ENCODE measurements at places on chromosomes 1 and 21.

GRCh38 chr1:15718199-15718601 lies 17.9 kb upstream of the SLC25A34 start:
- no peak for DNase-seq

DNA sequence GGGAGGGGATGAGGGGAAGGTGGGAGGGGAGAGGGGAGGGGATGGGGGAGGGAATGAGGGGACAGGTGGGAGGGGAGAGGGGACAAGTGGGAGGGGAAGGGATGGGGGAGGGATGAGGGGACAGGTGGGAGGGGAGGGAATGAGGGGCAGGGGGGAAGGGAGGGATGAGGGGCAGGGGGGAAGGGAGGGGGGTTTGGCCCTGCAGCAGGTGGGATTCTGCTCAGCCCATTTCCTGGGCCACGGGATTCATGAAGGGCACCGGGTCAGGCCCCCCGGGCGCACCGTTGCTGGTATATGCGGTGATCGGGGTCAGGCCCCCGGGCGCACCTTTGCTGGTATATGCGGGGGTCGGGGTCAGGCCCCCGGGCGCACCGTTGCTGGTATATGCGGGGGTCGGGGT lies 15.1 kb upstream of the SAMD11 start:
- no peak for DNase-seq

GRCh38 chr21:41771625-41771945 lies 4.7 kb upstream of the RIPK4 start:
- no peak for DNase-seq

- DNase-seq = no peak
Observed at GRCh38 chr21:41130883-41131282, 37.1 kb upstream of the BACE2 start.

- DNase-seq = no peak
Observed at GRCh38 chr1:203178821-203179666, 3.4 kb upstream of the MYBPH start.

DNA sequence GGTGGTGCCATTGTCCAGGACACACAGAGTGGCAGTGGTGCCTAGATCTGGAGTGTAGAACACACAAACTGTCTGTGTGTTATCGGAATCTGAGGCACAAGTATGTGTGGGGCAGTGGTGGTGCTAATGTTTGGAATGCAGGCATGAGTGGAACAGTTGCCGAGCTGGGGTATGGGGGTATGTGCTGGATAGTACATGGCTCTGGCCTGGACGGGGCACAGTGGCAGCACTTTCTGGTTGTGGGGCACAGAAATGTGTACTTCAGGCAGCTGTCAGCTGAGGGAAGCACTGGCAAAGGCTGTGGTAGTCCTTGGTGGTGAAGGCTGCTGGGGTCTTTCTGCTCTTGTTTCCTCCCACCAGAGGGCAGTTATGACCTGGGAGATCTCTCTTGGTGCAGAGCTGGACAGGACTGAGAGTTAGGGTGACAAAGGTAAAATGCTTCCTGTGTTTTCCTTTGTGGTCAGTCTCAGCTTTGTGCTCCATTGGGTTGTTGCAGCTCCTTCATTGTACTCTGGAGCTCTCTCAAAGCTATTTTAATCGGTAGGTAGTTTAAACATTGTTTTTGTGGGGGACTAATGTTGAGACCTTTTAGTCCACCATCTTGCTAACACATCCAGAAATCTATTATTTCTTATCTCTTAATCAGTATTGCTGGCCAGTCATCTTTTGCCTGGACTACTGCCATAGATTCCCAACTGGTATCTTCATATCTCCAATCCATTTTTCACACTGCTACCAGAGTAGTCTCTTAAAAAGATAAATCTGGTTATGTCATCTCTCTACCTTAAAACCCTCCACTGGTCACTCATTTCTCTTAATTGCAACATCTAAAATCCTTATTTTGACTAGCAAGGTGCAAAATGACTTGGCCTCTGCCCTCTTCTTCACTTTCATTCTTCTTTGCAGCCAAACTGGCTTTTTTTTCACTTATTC lies 83.9 kb upstream of the NBPF4 start:
- DNase-seq = no peak

GRCh38 chr1:156812293-156812990 lies 4.2 kb downstream of the SH2D2A start:
- no peak for DNase-seq

Data from stimulated activated CD8-positive, alpha-beta memory T cell treated with anti-CD3 and anti-CD28 coated beads, Interleukin-2, amount 100 ng/mL, for 1 hour (primary cell).